ENCODE measurements at places on chromosomes 11 and 22.
A peak's percentile ranks its signal among the peaks of the same experiment; 100 is the strongest.

- DNase-seq: no peak
Measured at GRCh38 chr11:30478923-30479322, 107.2 kb downstream of the MPPED2 start.

- no peak for DNase-seq
Measured at GRCh38 chr22:35592418-35592967, 24.6 kb downstream of the MB start.

DNA sequence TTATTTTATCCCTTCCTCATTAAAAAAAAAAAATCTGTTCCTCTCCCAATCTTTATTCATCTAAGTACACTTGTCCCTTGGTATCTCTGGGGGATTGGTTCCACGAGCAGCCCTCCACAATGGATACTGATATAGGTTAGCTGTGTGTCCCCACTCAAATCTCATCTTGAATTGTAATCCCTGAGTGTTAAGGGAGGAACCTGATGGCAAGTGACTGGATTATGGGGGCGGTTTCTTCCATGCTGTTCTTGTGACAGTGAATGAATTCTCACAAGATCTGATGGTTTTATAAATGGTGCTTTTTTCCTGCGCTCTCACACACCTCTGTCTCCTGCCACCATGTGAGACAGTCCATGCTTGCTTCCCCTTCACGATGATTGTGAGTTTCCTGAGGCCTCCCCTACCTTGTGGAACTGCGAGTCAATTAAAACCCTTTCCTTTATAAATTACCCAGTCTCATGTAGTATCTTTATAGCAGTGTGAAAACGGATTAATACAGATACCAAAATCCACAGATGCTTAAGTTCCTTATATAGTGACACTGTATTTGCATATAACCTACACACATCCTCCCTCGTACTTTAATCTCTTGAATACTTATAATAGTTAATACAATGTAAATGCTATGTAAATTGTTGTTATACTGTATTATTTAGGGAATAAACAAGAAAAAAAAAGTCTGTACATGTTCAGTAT, 62.0 kb downstream of the PACS1 start:
- no peak for DNase-seq

DNA sequence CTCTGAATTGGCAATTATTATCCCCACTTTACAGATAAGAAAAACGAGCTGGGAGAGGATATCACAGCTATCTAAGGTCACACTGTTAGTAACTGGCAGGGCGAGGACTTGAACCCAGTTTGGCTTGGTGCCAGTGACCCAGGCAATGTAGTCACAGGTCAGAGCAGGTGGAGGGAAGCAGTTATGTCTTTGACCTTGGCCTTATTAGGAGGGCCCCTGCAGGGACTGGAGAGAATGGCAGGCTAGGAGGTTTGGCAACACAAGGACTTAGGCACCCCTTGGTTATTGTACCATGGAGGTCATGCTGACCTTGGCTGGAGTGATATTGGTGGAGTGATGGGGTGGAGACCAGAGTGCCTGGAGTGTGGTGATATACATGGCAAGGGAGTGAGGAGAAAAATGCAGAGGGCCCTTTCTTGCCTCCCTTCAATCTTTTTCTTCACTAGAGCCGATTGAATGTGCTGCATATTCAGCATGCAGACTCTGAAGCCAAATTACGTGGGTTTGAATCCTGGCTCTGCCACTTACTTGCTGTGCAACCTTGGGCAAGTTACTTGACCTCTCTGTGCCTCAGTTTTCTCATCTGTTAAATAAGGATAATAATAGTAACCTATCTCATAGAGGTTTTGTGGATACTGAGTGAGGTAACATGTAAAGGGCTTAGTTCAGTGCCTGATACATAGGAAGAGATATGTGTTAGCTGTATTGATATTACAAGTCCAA, 92.7 kb upstream of the TBCEL start:
- DNase-seq: no peak

DNA sequence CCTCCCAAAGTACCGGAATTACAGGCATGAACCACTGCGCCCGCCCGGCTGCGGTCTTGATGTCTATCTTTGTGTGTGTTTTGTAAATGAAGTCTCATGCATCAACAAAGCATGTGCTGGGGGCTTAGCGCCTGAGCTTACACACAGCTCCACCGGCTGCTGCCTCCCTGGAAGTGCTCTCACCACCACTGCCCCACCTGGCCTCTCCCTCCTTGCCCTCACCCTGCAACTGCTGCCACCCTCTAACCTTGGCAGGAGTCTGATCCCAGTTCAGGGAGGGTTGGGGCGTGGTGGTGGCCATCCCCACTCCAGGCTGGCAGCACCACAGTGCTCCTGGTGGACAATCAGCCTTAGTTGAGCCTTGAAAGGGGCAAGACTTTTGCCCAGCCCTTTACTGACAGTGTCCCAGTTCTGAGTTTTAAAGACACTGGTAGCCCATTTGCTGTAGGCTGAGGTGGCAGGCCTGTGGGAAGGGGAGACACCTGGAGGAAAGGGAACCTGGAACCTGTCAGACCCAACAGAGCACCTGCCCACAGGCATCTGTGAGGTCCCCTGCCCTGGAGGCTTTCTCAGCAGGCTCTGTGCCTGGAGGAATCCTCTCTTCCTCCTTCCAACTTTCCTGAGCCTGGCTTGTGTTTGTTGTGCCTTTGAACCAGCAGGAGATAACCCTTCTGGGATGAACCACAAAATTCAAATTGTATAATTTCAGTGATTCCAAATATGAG, 42.4 kb upstream of the WEE1 start:
- peak; percentile 46 for DNase-seq

DNA sequence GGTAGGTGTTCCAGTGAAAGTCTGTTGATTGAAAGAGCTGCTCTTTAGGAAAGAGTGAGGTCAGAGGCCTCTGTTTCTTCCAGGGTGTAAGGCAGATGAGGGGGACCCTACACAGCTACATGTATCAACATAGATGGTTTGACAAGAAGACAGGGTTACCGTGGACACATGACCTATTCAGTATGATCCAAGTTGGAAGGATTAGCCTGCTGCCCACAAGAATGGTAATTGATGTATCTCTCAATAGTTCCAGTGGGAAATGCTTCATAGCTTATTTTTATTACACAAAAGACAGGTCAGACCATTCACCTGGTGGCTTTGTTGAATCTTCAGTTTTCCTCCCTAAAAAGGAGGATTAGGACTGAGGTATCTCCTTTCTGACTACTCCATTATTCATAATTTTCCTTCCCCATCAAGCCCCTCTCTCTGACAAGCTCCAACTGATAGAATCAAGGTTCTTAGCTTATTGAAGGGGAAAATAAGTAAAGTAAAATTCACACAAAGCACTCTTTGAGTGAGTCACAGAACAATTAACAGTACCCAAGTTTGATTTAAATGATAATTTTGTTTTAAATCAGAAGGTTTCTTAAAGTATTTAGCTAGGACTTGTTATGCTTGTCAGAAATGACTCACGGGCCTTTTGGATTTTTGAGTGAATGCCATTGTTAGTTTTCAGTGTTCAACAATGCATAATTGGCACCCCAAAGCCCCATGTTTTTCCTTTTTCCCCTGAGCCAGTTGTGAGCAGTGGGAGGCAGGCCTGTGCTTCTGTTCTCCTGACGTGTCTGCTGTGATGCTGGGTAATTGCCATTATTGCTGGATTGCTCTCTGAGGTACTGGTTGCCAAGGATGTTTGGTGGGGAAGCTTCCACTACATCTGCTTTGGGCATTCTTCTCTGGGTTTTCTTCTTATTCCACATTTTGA, 373.2 kb downstream of the DDX10 start:
- DNase-seq: no peak

- no peak for DNase-seq
Measured at GRCh38 chr11:6677018-6677417, 6.1 kb downstream of the MRPL17 start.

- DNase-seq: no peak
Measured at GRCh38 chr22:47250995-47251765, 488.7 kb downstream of the TBC1D22A start.

GRCh38 chr11:78489184-78489583, 71.6 kb upstream of the GAB2 start:
- DNase-seq: no peak

- no peak for DNase-seq
Measured at GRCh38 chr11:121614636-121615240, 162.0 kb upstream of the SORL1-AS1 start.

DNA sequence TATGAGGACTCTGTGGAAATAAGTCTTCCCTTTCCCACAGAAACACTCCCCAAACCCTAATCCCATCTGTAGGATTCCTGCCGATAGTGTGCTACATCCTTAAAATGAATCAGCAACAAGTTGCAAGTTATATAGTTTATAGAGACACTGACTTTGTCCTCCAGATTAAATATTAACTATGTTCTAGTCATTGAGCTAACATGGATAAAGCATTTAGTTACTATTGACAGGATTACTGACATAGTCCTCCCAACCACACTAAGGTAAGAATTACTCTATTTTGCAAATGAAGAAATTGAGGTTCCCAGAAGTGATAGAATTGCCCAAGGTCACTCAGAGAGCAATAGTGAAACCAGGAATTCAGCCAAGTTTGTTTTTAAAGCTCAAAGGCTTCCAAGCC, 1.9 kb downstream of the OR52M1 start:
- DNase-seq: no peak
